ENCODE measurements at places on chromosomes 2 and 18.

DNA sequence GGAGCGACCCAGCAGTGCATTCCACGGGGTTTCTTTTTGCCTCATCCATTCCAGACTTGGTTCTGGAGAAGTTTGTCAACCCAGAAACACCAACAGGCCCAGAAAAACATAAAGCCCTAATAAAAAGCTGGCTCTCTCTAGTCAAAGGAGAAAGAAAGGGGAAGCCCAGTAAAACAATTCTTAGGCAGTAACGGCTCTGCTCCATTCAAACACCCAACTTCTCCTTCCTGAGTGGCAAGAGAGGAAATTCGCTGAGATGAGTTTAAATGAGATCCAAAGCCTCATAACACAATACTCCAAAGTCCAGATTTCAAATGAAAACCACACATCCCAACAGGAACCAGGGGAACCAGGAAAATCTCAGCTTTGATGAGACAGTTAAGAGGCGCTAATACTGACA lies 179.9 kb downstream of the RPIA start:
- peak; percentile 59 for DNase-seq

DNA sequence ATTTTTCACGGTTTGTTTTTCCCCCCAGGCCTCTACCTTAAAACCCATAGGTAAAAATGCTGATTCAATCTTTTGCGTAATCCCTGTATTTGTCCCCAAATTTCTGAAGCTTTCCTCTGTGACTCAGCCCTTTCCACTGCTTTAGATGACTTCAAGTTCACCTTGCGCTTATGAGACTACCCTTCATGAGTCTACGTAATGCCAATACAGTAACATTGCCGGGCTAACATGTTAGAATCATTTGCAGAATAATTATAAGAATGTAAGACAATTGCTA lies 283.0 kb downstream of the TMX3 start:
- no peak for DNase-seq

DNA sequence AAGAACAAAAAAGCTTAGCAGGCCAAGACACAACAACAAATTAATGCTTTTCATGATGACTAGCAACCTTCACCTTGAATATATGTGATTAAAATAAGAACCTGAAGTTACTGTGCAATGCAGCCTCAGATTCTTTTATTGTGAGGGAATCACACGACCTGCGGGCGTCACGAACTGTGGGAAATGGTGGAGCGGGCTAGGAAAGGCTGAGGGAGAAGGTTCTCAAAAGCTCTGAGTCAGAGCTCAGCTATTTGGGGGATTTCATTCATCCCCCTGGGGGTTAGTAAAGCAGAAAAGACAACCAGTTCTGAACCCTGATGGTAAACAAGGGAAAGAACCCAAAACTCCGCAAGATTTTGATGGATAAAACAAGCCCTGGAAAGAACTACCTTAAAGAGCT lies 89.3 kb upstream of the NCKAP5 start:
- no peak for DNase-seq

- peak; percentile 28 for DNase-seq
These were observed 47.5 kb downstream of the EML4 start for GRCh38 chr2:42216694-42217093.

DNA sequence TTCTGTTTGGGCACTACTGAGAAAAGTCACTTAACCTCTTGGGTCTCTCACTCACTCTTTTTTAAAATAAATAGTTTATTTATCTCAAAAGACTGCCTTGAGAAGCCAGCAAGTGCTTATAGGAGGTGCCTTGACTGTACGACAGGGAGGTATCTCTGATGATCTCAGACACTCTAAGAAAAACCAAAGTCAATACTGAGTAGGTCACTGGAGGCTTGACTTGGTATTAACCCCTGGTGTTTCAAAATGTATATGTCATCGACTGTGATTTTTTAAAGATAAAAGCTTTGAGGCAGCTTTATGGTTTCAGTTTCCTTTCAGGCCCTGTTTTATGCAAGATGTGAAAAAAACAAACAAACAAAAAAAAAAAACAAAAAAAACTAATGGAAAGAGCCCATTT lies 33.7 kb downstream of the MREG start:
- DNase-seq: peak; percentile 25

GRCh38 chr18:2597639-2598038 lies 26.3 kb downstream of the NDC80 start:
- no peak for DNase-seq

DNA sequence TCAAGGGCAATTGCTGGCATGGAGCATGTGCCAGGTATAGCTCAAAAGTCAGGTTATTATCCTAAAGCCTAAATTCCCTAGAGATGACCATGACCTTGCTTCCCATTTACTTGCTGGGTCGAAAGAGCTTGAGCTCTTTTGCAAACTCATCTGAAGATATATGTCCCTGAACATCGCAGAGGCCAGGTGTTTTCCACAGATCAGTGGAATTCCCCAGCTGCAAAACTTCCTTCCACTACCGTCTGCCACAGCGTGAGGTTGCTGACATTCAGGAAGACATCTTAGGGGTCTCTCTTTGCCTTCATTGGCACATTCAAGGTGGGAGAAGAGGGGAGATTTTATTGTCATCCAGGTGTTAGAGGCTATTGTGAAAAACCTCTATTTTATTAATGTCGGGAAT lies 171.0 kb downstream of the MIB1 start:
- no peak for DNase-seq

DNA sequence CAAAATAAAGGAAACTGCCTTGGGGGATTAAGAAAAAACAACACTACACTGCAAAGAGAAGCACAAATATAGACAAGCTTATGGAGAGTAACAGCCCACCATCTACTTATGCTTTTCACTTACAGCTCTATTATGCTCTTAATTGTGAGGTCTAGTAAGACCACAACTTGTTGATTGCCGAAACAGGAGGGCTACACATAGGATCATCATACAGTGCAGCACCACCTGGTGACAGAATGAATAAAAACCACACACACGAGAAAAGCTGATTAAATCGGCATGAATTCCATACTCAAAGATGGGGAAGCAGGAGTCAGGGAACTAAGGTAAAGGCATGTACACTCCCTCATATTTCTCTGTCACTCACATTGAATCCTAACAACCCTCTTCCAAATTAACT lies 259.2 kb downstream of the IKZF2 start:
- DNase-seq: peak; percentile 47

GRCh38 chr18:49935215-49935614 lies 121.9 kb upstream of the ACAA2 start:
- no peak for DNase-seq

- peak; percentile 80 for DNase-seq
These were observed 293.9 kb upstream of the SYT4 start for GRCh38 chr18:43571078-43571689.

GRCh38 chr2:69499966-69500365 lies 62.7 kb upstream of the NFU1 start:
- DNase-seq: no peak

DNA sequence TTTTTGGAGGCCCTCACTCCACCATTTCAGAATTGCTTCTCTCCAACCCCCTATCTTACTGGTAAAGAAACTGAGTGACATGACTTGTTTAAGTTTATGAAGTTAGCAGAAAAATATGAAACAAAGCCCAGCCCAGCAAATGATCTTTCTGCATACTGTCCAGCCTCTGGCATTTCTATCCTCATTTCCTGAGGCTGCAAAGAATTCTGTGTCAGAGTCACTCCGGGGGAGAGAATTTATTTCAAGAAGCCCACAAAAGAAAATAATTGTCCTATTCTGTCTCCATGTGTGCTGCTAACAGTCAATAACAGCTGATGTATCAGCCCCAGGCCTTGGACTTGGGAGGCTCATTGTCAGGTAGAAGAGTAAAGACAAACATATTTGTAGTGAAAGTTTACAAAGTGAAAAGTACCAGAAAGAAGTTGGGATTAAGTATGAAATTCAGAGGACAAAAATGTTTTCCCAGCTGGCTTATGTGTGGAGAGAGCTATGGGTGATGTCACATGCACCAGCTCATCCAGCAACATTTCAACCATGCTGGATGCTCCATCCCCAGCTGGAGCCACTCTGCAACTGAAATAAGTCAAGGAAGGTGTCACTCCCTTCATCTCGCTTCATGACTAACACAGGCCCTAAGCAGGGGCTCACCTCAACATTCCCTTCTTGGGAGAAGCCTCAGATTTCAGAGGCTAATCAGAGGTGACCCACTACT lies 42.3 kb downstream of the TRABD2A start:
- DNase-seq: no peak

DNA sequence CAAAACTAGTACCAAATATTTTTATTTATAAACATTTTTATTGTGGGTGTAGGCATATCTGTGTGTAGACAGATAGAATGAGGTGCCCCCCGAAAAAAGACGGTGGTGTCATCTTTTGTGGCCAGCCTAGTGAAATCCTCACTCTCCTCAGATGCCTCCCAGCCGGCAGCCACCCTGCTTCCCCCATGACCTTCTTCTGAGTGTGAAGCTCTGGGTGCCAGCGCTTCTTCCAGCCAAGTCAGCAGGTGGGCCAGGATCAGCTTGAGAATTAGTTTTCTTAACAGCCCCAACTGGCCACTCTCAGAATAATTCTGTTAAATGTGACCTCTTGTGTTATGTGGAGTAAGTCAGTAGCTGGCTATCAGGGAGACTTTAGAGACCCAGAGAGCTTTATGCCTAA lies 229.6 kb upstream of the FOSL2 start:
- DNase-seq: no peak

DNA sequence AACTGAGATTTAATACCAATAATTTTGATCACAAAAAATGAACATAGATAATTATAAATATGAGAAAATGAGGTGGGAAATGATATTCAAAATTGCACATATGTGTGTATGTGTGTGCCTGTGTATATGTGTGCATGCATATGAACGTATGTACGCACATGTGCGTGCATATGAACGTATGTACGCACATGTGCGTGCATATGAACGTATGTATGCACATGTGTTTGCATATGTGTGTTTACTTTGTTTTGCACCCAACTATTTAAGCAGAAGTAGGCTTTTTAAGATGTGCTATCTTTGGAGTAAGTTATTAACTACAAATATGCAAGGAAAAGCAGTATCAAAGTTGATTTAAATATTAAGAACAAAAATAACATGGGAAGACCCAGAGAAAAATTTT lies 484.3 kb downstream of the EPHA4 start:
- DNase-seq: no peak

DNA sequence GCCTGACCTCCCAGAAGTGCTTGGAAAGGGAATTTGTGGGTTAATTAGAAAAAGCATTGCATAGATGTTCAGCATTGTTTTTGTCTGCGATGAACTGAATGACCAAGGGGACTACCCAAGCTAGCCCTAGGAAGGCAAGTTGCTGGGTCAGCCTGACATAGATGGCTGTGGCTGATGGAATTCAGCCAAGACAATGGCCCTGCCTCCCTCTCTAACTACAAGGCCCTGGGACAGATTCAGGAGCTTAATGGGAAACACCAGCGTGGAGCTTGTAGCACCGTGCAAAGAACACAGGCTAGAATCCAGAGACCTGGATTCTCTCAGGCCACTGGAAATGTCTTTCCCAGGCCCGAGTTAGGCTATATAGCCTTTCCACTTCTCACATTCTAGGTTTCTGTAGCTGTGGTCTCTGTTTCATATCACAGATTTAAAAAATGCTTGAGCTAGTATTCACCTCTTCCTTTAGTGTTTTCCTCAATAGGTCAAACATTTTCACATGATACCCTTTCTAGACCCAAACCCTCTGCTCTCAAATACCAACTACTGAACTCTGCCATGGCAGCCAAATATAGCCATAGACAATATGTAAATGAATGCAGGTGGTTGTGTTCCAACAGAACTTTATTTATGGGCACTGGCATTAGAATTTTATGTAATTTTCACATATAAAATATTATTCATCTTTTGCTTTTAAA lies 294.3 kb upstream of the MEX3C start:
- no peak for DNase-seq

- no peak for DNase-seq
These were observed 1.5 kb downstream of the TMEM87B start for GRCh38 chr2:112056626-112056987.

GRCh38 chr2:111238296-111238695 lies 117.6 kb downstream of the BCL2L11 start:
- no peak for DNase-seq

- DNase-seq: no peak
These were observed 137.9 kb upstream of the PID1 start for GRCh38 chr2:229408962-229409361.

GRCh38 chr2:111936881-111937280 lies 38.5 kb downstream of the MERTK start:
- DNase-seq: no peak

DNA sequence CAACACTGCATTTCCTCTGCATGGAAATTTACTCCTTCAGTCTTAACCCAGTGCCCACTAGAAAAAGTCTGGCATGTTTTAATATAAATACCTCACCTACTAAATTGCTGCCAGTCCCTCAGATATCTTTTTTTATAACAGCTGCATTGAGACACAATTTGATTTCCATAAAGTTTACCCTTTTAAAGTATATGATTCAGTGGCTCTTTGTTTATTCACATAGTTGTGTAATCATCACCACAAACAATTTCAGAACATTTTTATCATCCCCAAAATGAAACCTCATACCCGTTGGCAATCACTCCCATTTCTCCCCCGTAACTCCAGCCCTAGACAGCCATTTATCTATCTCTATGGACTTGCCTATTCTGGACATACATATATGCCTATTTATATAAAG lies 17.0 kb upstream of the FRZB start:
- no peak for DNase-seq

GRCh38 chr18:27666016-27666415 lies 480.9 kb upstream of the CHST9 start:
- no peak for DNase-seq

DNA sequence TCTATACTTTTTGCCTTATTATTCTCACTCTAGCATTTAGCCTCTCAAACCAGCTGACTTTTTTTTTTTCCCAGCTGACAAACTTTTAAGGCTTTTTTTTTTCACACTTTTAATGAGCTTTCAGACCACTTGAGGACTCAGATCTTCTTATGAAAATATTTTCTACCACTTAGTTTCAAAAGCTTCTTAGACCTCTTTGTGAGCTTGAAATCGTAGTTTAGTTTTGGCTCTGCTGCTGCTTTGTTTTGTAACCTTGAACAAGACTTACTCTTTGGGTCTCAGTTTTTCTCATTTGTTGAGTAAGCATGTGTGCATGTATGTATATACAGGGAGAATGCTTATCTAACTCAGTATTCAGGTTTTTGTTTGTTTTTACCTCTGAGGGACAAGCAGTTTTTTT lies 3.5 kb downstream of the NBEAL1 start:
- DNase-seq: no peak
